ENCODE measurements at places on chromosomes 3 and 15.
A peak's percentile ranks its signal among the peaks of the same experiment; 100 is the strongest.

GRCh38 chr3:60309539-60310268 is 941.5 kb downstream of the FHIT start:
- DNase-seq, result no peak

DNA sequence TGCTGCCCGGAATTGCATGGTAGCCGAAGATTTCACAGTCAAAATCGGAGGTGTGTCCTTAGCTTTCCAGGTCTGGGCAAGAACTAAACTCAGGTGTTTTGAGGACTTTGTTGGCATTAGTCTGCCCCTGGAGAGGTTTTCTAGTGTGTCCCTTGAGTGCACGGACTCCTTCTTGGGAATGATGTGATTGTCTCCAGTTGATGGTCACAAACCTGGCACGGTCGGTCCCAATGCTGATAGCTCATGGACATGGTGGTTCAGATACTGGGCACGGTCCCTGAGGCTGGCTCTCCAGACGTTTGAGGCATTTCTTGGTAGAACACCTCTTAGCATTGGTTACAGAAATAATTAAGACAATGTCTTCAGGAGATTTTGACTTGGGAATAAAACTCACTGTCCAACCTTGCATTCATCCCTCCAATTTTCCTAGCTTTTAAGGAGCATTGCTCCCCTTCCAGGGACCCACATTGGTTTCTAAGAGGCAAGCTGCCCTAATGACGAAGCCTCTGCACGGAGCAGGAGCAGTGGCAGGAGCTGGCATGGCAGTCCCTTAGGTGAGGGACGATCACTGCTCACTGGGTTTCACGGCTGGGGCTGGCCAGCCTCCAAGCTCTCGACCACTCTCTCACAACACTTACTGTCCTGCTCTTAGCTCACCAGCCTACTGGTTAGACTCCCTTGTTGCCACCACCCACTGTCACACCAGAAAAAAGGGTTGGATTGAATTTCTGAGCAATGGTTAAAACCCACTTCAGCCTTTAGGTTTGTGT is 68.1 kb downstream of the PGPEP1L start:
- no peak for DNase-seq

GRCh38 chr3:9729419-9729818 is 2.1 kb upstream of the BRPF1 start:
- no peak for DNase-seq

DNA sequence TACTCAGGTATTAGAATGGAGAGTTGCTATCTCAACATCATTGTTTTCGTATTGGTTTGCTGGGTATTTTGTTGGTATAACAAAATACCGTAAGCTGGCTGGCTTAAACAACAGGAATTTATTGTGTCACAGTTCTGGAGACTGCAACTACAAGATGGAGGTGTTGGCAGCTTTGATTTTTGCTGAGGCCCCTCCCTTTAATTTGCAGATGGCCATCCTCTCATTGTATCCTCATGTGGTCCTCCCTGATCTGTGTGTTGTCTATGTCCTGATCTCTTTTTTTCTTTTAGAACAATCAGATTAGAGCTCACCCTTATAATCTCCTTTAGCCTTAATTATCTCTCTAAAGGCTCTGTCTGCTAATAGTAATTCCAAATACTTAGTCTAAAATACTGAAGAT is 299.8 kb upstream of the GOLIM4 start:
- no peak for DNase-seq

DNA sequence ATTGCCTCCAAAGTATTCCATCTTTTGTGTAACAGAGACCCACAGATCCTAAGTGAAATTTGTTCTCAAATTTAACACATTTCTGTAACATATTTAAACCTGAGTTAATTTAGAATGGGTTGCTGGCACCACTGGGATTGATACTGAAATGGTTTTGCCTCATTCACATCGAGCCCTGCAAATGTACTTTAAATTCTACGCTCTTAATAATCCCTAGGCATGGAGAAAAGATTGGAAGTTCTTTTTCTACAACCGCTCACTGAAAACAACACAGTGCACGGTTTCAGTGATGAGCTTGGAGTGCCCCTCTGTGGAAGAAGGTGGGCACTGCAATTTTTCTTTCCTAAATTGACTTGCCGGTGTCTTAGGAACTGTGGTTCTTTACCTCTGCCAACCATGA is 109.9 kb upstream of the ATP11B start:
- peak; percentile 82 for DNase-seq

DNA sequence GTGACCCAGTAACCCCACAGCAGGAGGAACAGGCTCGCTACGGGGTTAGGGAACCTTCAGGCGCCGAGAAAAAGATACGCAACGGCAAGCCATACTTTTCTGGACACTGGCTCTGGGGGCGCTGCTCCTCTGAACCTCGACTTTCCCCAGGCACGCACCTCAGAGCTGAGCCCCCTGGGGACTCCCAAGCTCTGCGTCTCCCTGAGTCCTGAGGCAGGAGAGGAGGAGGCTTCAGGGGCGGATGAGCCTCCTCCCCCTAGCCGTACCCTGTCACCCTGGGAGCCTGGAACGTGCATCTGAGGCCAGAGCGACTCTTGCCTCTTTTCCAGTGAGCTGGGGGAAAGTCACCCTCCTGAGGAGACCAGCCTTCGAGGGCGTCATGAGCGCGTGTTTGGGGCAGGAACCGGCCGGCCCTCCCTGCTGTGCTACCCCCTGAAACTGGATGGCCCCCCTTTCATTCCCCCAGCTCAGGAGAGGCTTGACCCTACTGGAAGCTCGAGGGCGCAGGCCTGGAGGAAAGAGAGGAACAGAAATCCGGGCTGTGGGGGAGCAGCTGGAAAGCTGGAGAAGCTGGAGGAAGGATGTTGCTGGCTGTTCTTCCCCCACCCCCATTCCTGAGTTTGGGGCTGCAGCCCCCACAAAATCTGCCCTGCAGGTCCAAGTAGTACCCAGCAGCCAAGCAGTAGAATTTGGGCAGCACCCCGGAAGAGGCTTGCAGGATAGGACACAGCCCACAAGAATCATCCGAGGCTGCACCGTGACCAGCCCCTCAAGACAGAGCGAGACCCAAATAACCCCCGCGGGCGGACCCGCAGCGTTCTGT is 25.1 kb upstream of the POLG start:
- no peak for DNase-seq

DNA sequence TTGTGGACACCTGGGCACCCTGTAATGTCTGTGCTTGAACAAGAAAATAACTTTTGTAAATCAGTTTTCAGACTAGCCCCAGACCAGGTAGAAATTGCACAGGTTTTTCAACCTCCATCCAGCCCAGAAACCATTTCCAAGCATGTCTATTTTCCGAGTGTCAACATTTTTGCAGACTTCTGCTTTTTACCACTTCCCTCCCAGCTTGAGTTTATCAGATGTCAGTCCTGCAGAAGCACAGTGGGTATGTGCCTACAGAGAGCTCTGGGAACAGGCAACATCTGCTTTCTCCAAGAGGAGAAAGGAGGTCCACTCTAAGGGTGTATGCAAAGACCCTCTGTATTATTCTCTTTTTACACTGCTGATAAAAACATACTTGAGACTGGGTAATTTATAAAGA is 83.9 kb downstream of the LRRK1 start:
- no peak for DNase-seq

- peak; percentile 43 for DNase-seq
Measured at GRCh38 chr15:91890614-91891013, 37.1 kb downstream of the SLCO3A1 start.

DNA sequence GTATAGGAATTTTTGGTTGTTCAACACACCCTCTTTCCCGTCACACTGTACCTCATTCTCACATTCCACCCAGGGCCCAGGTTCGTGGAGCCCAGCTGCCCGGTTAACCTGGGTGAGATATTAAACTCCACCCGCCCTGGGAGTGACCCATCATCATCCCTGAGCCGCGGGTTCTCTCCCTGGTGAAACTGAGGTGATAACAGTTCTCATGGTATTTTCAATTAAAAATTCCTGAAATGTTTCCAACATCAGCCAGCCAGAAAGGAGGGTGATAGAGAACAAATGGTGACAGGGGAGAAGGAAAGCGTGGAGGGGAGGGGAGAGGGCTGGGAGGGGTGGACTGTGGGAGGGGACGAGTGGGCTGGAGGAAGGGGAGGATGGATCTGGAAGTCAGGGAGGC is 148.8 kb downstream of the ALDH1A2 start:
- no peak for DNase-seq

DNA sequence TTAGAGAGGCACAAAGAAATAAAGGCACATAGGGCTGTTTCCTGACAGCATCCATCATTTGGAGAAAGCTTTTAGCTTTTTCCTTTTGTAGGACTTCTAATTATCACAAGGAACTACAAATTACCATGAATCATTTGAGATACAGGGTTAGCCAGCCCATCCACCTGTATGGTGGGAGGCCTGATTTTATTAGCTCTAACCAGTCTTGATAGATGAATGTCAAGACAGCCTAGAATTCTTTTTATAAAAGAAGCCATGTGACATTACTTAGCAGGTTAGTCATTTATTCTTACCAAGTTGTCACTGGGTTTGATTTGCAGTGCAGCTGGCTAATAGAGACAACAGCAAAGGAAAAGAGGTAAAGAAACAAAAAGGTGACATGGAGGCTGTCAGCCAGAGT is 618.1 kb downstream of the ZNF385D start:
- DNase-seq, result no peak

- DNase-seq, result no peak
Measured at GRCh38 chr15:88986949-88987590, 73.9 kb upstream of the MFGE8 start.

DNA sequence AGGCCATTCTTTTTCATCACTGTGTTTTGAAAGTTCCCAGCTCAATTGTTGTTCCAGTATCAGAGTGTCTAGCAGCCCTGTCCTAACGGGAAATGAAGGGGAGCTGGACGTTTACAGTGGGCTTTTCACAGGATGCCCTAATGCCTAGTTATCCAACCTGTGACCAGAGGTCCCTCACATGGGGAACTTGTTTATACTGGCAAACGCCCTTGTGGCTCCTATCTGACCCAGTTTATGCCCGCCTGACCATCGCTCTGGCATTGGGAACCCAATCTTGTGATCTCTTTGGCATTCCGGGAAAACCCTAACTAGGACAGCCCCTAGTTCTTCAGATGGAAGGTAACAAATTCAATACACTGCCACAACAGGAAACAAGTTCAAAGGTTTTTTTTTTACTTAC is 14.5 kb upstream of the MYRIP start:
- no peak for DNase-seq

- DNase-seq, result no peak
Measured at GRCh38 chr3:36210840-36211651, 169.3 kb upstream of the STAC start.

- peak; percentile 48 for DNase-seq
Measured at GRCh38 chr15:75348034-75348561, 1.3 kb downstream of the NEIL1 start.

- no peak for DNase-seq
Measured at GRCh38 chr3:46619845-46620778, 7.8 kb downstream of the FAM240A start.

GRCh38 chr3:11134794-11135193 is 19.5 kb upstream of the HRH1 start:
- DNase-seq, result no peak

- DNase-seq, result no peak
Measured at GRCh38 chr15:81157195-81157938, 23.3 kb downstream of the CFAP161 start.

DNA sequence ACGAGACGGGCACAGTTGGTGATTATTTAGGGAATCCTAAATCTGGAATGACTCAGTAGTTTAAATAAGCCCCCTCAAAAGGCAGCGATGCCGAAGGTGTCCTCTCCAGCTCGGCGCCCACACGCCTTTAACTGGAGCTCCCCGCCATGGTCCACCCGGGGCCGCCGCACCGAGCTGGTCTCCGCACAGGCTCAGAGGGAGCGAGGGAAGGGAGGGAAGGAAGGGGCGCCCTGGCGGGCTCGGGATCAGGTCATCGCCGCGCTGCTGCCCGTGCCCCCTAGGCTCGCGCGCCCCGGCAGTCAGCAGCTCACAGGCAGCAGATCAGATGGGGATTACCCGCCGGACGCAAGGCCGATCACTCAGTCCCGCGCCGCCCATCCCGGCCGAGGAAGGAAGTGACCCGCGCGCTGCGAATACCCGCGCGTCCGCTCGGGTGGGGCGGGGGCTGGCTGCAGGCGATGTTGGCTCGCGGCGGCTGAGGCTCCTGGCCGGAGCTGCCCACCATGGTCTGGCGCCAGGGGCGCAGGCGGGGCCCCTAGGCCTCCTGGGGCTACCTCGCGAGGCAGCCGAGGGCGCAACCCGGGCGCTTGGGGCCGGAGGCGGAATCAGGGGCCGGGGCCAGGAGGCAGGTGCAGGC is 318.0 kb downstream of the FGF12 start:
- DNase-seq, result peak; percentile 23

GRCh38 chr3:62566022-62566557 is 192.7 kb upstream of the FEZF2 start:
- no peak for DNase-seq

DNA sequence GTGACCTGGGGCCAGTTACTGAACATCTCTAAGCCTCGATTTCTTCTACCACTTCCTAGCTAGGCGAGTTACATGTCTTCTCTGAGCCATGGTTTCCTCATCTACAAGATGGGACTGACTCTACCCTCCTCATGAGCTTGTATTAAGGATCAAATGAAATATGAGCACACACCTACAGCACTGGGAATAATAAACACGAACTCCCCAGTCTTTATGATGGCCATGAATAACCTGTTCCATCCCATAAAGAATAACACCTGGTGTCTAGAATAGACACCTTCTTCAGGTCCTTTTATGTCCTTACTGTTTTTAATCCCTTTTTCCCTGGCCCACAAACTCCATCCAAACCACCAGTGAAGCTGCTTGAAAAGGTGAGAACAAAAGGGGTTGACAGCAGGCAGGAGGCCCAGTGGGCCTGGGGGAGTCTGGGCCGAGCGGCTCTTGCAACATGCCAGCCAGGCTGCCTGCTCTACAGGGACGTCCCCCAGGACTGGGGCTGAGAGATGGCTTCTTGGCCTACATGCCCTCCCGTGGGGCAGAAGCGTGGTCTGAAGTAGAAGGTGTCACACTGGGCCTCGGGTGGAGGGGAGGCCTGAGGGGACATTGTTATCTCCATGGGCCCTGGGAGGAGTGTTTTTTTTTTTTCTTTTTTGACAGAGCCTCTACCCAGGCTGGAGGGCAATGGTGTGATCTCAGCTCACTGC is 178.2 kb downstream of the RAB11A start:
- DNase-seq, result no peak

DNA sequence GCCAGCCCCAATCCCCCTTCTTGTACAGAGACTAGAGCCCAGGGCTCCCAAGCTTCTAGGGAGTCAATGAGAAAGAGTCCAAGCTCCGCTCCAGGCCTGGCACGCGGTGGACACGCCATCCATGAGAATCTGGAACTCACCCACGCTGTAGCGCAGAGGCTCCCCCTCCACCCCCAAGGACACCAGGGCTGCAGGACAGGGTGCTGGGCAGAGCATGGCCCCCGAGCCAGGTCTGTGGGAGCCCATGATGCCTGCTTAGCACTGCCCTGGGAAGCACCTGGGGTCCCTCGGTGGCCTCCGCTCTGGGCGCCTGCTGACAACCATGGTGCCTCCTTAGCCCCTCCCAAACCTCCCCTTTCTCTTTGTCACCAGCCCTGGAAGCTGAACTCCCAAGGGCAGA is 28.5 kb downstream of the ACSBG1 start:
- DNase-seq, result no peak

GRCh38 chr15:84099181-84099580 is 136.4 kb upstream of the GOLGA6L4 start:
- DNase-seq, result no peak

- DNase-seq, result no peak
Measured at GRCh38 chr15:54127574-54127973, 149.3 kb downstream of the UNC13C start.
